Mesendoderm (in vitro differentiated cells): ENCODE measurements at places on chromosomes 13 and 19.

DNA sequence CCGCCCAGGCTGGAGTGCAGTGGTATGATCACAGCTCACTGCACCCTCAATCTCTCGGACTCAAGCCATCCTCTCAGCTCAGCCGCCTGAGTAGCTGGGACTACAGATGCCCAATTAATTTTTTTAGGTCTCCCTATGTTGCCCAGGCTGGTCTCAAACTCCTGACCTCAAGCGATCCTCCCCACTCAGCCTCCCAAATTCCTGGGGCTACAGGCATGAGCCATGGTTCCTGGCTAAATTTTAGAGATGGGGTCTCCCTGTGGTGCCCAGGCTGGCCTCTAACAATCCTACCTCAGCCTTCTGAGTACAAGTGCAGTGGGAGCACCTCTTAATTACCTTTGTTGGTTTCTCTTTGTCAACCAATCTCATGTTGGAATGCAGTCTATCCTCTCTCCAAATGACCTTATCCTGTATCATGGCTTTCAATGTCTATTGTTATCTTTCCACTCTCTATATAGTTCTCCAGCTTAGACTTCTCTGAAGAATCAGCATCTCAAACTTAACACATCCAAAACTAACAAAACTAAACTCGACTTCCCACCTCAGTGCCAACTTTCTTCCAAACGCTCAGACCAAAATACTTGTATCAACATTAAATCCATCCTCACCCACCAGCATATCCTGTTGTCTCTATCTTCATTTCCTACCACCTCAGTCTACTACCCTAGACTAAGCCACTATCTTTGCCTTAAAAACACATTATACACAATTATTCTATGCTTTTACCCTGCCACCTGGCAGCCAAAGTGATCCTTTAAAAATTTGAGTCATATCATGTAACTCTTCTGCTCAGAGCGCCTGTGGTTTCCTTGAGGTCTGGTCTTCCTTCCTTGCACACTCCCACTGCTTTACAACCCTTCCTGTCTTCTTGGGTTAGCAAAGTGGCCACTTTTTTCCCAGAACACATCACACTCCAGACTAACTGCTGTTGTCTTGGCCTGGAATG is 6.7 kb downstream of the TPT1 start:
- no peak for DNase-seq

DNA sequence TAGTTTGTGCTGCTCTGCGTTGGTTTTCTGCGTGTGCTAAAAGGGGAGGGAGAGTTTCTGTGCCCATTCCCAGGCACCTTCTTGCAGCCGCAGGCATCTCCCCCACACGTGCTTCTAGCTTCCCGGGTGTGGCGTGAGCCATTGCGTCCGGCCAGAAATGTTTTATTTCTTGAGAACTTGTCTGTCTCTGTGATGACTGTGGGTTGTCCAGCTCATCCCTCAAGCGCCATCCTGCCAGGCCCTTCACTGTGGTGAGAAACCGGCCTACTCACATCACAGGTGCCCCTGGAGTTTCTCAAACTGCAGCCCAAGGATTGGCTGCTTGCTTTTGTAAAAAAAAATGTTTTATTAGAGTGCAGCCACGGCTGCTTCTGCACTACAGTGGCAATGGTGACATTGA is 24.2 kb downstream of the EPN1 start:
- no peak for DNase-seq

DNA sequence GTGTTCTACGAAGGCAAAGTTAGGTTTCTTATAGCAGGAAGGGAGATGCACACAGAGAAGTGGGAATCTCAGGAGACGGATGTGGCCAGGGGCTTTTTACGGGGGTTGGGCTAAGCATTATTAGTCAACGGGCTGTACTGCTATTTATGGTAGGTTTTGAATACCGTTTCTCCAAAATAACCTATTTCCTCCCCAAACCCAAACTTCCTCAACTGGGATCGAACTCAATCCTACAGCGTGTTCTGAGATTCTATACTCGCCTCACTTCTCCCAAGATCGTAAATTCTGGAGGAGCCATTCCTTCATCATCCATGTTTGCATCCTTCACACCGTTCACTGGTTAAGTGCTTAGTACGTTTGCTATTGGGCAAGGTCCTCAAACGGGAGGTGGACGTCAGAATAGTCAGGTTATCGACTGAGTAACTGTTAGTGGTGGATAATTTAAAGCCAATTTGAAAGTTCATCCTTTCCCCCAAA is 1.2 kb upstream of the TRIM13 start:
- DNase-seq: peak; percentile 41

DNA sequence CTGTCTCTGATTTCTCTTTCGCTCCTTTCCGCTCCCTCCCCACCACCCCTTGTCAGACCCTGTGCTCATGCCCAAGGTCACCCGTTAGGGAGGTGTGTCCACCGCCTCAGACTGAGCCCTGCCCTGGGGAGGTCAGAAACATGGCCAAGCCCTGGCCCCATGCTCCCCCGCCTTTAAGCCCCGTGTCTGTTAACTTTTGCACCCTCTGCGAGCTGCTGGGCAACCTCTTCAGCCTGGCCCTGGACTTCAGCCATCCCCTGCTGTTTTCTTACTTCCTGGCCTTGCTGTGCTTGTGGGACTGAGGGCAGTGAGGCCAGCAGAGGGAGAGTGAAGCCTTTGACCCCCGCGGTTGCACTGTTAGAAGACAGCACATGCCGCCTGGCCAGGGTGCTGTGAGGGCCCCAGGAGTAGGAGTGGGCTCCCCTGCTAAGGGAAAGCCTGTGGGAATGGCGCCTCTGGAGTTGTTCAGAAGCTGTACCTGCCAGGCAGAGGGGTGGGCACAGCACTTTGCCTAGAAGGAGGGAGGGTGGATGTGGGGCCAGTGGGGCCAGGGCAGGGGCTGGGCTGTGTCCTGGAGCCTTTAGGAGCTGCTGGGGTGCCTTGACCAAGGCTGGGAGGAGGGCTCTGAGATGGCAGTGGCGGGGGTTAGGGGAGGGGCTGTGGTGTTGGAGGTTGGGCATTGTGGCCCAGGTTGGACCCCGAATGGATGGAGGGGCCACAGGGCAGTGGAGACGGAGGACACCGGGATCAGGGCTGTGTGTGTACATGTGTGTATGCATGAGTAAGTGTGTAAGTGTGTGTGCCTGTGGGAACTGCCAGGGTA is 7.9 kb downstream of the UPF1 start:
- DNase-seq: no peak

GRCh38 chr13:96934889-96935489 is 59.3 kb downstream of the OXGR1 start:
- no peak for DNase-seq

- peak; percentile 83 for DNase-seq
These were observed 477 bp downstream of the CUL4A start for GRCh38 chr13:113209759-113210421.

DNA sequence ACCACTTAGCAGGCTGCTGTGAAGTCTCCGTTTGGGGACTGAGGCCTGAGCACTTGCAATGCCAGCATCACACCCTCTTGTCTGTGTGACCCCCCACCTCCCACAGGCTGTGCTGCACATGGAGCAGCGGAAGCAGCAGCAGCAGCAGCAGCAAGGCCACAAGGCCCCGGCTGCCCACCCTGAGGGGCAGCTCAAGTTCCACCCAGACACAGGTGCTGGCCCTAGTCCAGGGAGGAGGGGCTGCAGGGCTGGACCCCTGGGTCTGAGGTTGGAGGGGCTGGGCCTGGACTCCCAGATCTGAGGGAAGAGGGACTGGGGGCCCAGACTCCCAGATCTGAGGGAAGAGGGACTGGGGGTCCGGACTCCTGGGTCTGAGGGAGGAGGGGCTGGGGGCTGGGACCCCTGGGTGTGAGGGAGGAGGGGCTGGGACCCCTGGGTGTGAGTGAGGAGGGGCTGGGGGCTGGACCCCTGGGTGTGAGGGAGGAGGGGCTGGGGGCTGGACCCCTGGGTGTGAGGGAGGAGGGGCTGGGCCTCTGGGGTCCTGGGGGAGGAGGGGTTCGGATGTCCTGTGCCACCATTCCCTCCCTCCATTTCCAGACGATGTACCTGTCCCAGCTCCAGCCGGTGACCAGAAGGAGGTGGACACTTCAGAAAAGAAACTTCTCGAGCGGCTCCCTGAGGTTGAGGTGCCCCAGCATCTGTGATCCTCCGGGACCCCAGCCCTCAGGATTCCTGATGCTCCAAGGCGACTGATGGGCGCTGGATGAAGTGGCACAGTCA is 11.6 kb upstream of the DHDH start:
- no peak for DNase-seq

- DNase-seq: peak; percentile 31
These were observed 1576.9 kb upstream of the SPRY2 start for GRCh38 chr13:81917810-81918209.

DNA sequence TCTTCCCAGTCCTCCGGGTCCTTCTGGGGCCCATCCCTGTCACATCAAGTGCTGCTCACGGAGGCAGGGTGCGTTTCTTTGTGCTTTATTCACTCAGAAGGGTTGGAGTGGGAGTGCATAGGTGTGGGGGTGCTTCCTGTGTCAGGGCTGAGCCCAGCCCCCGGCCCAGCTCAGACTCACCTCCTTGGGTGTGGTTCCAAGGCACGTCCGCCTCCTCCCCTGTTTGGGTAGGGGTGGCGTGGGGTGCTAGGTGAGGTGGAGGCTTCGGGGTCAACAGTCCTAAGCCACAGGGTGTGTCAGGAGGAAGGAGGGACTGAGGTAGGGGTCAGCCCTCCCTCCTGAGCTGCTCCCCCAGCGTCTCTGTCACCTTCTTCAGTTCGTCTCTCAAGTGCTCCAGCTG is 3.1 kb downstream of the CCER2 start:
- no peak for DNase-seq

DNA sequence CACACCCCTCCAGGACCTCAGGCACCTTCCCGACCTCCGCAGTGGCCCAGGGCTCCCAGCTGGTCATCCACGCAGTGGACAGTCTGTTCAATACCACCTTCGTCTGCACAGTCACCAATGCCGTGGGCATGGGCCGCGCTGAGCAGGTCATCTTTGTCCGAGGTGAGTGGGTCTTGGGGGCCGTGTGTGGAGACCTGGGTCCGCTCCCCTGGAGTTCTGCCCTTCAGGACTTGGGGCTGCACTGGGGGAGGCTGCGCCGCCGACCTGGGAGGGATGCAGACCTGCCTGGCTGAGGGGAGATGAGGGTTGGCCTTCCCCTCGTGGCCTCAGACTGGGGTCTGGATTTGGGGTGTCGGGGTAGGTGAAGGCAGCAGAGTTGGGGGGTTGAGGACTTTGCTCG is 16.7 kb upstream of the TOMM40 start:
- DNase-seq: no peak

DNA sequence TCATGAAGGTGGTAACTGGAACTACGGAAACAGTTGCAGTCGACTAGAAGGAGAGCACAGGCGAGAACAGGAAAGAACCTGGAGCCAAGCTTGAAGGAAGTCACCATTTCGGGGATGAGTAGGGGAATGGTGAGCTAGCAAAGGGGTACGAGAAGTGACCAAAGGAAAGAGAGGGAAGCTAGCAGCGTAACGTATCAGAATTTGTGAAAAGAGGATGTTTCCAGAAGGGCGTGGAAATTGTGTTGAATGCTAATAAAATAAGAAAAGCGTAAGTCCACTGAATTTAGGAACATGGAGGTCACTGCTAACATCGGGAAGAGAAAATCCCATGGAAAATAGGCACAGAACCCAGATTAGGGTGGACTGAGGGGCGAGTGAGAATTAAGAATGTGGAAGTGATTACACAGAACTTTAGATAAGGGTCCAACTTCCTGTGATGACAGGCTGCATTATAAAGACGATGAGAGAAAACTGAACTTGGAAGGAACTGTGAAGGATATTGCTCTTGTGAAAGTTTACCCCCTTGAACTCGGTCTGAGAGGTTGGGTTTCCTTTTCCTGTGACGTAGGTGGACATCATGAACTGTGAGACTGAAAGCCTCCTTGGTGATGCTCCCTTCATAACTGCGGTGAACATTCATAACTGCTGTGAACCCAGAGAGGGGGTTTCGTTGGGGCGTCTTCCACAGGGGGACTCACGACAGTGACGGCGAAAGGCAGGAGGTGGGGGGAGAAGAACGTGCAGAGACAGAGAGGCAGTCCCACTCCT is 2.0 kb upstream of the FFAR2 start:
- DNase-seq: no peak
